Cortex of kidney (tissue), 1 donor: ENCODE measurements at places on chromosomes 13 and 19.

DNA sequence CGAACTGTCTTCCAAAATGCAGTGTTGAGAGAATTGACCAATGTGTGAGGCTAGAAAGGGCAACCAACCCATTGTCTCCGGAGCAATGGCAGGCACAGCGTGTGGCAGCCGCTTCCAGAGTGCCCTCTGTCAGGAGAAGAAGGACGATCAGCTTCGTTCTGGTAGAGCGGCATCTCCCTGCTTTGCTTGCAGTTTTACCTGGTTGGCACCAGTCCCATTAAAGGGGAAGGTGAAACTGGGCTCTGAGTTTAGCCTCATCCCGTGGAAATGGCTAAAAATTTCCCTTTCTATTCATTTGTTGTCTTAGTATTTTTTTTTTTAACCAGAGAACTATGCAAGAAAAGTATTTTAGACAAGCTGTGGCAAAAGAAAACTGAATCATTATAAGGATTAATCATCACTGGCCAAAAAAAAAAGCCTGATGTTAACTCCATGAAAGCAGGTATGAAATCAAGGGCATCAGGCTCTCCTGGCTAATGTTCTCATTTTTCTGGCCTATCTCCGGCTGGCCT, 81.5 kb upstream of the SLC7A1 start:
- no peak for DNase-seq

DNA sequence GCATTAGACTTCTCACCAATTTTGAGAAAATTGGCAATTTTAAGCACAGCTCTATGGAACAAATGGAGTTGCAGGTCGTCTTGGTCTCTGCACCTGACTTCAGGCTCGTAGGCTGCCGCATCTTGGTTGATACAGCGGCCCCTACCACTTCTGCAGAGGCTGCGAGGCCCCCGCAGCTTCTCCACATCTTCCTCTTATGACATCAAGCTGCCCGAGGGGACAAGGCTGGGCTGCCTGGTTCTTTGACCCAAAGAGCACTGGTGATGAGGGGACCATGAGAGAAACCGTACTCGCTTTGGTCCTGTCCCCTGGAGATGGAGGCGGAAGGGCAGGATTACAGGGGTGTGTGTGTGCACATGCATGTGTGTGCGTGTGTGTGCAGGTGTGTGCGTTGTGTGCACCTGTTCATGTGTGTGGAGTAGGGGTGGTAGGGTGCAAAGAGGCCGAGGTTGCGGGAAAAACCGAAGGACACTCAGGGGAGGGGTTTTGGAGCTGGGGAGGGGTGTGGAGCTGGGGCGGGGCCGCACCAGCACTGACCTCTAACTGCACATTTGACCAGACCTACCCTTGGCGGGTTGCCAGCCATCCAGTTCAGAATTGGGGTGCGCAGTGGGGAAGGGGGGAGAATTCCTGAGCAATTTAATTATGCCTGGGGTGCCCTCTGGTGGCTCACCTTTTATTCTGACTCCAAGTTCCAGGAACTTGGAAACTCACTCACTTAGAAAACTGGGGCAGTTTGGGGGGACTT, 65.1 kb upstream of the ARHGEF7 start:
- no peak for DNase-seq

GRCh38 chr13:96403651-96404050, 313.7 kb downstream of the HS6ST3 start:
- DNase-seq, result no peak

- DNase-seq, result no peak
These were observed 22.4 kb upstream of the ARHGEF18 start for GRCh38 chr19:7326105-7326877.

DNA sequence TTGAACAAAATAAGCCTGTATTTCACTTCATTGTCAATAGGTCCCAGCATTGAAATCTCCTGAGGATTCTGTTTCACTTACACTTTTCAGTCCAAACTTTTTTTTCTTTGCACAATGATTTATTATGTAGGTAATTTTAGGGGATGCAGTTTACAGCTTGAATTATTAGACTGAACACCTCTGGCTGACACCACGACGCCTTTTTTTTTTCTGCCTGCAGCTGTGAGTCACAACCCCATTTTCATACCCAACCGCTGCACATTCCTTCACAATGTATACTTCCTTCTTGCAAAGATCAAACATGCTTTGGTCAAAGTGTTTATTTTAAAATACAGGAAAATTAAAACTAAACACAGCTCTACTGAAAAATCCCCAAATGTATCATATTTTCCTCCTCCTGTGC, 11.4 kb downstream of the ZIC2 start:
- no peak for DNase-seq

GRCh38 chr19:30684613-30685012, 312.4 kb downstream of the ZNF536 start:
- DNase-seq, result no peak

- DNase-seq, result no peak
These were observed 53.0 kb upstream of the ATP12A start for GRCh38 chr13:24627090-24627714.
